ENCODE measurements at places on chromosomes 16 and 17.

- no peak for DNase-seq
These were observed 1.9 kb downstream of the NECAB2 start for GRCh38 chr16:83969771-83970429.

GRCh38 chr17:73293480-73293911, 18.3 kb downstream of the CDC42EP4 start:
- no peak for DNase-seq

GRCh38 chr16:51114382-51114781, 36.7 kb downstream of the SALL1 start:
- no peak for DNase-seq

DNA sequence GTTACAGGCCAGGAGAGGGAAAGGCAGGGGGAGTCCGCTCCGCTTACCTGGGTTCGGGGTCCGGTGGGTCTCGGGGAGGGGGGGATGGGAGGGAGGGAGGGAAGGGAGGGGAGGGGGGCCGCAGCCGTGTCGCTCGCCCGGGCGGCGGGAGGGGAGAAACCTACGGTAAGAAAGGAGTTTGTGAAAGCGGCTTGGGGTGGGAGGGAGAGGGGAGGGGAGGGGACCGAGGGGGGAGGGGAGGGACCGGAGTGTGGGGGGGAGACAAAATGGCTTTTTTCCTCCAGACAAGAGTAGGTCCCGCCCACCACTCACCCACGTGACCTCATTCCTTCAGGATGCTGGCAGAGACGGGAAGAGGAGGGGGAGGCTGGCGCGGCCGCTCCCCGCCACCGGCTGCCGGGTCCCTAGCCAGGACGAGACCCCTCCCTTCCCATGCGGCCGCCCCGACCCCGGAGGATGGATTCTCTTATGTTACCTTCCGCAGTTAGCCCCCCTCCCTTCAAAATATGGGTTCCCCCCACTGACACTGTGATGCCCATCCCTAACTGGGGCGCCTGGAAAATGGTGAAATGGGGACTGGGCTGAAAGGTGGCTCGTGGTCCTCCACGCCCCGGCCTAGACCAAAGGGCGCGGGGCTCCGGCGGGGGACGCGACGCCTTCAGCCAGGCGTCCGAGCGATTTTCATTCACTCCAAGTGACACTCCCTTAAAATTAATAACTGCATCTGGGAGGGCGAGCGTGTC, at the start of gene PCGF2:
TSS of gene PCGF2 (minus strand) at position 188 of the 743 bp plus-strand sequence. CDS start 7,934 bp downstream, outside the sequence.
- no peak for DNase-seq

DNA sequence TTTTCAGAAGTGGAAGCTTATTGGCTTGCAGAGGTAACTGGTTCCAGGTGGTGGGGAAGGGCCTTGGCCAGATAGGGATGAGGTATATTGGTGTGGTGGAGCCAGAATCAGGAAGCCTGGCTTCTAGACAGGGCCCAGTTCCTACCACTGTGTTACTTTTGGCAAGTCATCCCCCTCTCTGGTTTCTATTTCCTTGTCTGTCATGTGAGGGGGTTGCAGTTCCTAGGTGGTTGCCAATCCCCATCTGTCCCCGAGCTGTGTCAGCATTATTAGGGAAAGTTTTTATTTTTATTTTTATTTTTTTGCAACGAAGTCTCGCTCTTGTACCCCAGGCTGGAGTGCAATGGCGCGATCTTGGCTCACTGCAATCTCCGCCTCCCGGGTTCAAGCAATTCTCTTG, 3.0 kb downstream of the SMCR8 start:
- no peak for DNase-seq

GRCh38 chr17:75864448-75864871, 9.3 kb upstream of the WBP2 start:
- DNase-seq, result no peak

- DNase-seq, result no peak
These were observed 7.7 kb downstream of the ASIC2 start for GRCh38 chr17:33285413-33285812.

GRCh38 chr17:57782062-57782490, 37.0 kb upstream of the CCDC182 start:
- no peak for DNase-seq

DNA sequence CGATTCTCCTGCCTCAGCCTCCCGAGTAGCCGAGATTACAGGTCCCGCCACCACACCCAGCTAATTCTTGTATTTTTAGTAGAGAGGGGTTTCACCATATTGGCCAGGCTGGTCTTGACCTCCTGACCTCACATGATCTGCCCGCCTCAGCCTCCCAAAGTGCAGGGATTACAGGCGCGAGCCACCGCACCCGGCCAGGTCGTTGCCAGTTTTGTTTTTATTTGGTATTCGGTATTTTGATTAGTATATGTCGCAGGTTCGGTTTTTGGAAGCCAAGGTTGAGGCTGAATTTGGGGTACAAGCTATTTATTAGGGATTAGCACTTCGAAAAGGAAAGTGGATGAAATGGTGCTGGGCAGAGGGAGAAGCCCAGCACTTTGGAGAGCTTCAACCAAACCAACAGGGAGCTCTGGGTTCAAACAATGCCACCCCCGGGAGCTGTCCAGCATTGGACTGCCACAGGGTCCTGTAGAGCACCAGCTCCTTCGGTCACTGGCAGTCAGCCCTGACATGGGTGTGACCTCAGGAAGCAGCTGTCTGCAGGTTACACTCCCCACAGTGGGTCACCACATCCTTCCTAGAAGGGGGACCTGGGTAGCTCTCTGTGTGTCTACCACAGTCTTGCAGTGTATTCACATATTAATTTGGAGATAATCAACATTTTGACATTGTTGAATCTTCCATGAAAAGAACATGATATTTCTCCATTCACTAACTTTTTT, 1.5 kb upstream of the CLEC10A start:
- DNase-seq, result no peak

DNA sequence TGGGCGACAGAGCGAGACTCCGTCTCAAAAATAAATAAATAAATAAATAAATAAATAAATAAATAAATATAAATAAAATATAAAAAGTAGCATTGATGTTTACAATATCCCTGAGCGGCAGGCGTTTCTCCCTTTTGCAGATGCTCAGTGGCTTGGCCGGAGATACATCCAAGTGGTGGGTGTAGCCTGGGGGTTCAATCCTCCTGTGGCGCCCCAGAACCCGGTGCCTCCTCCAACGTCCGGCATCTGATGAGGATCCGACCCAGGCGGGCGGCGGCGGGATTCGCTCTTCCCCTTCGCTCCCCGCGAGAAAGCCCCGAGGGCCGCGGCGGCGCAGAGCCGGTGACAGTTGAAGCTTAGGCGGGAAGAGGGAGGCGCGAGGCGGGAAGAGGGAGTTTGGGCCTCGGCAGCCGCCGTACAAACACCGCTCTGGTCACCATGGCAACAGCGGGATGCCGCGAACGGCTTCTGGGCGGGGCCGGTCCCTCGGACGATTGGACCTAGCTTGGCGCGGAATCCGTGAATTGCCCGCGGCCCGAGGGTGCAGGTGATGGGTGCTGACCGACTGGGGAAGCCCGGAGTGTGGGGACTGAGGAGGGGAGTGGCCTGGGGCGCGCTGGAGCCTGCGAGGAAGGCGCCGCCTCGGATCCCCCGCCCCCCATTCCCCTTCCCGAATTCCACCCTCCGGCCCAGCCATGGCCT, 12.7 kb upstream of the ALDOA start:
- DNase-seq, result peak; percentile 78

DNA sequence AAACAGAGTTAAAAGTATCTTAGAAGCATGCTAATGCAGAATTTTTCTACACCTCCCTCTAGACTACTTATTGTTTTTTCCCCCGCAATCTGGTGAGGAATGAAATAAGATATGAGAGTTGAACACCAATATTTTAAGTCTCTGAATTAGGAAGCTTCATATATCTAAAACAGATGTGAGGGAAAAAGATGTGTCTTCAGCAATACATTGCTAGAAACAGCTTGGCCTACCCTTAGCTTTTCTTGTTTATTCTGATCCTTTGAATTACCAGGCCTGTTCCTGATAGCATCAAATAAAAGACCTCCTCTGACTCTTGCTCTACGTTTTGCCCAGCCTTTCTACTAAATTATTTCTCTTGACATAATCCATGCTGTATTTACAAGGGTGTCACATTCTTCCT, 221.8 kb downstream of the CDH11 start:
- DNase-seq, result no peak

- no peak for DNase-seq
These were observed 25.0 kb downstream of the MRC2 start for GRCh38 chr17:62652251-62653001.

DNA sequence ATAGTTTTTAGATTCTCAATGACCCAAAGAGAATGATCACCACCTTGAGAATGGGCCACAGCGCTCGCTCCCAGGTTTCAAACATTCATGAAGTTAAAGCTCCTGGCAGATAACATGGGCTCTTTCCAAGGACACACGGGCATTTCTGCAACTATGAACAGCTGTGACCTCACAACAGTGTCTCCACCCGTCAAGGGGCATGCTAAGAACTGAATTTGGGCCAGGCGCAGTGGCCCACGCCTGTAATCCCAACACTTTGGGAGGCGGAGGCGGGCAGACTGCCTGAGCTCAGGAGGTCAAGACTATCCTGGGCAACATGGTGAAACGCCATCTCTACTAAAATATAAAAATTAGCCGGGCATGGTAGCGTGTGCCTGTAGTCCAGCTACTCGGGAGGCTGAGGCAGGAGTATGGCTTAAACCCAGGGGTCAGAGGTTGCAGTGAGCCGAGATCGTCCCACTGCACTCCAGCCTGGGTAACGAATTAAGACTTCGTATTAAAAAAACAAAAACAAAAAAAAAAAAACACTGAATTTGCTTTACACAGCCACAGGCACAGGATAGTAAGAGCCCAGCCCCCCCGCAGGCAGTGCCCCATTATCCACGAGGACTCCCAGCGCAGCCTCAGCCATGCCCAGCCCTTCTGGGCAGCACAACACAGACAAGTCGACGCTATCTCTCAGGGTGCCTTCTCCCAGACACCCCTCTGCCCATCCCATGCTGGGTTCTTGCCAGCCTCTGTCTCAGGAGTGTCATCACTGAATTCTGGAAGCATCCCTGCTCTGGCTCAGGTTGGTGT, 7.2 kb downstream of the USP7 start:
- no peak for DNase-seq

GRCh38 chr17:42392692-42393415, 4.6 kb upstream of the STAT3 start:
- no peak for DNase-seq

GRCh38 chr16:22670044-22670536, 143.9 kb upstream of the HS3ST2 start:
- DNase-seq, result no peak

- DNase-seq, result no peak
These were observed 10.5 kb upstream of the NGFR start for GRCh38 chr17:49484588-49484987.

GRCh38 chr17:68356949-68357455, 65.7 kb downstream of the ARSG start:
- no peak for DNase-seq

DNA sequence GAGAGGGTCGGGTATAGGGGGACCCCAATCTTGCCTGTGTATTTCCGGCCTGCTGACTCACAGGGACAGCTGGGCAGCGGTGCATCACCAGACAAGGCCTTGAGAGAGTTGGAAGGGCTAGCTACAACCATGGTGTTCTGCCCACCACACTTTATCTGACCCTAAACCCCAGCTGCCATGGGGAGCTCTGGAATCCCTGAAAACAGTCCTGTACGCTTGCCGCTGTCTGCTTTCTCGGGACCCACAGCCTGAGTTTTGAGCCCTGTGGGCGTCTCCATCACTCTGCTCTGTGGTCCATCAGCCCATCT, 100.4 kb upstream of the GSE1 start:
- no peak for DNase-seq

GRCh38 chr17:37050920-37051319, 102.2 kb downstream of the AATF start:
- no peak for DNase-seq

- no peak for DNase-seq
These were observed 47.1 kb downstream of the TEX2 start for GRCh38 chr17:64216000-64216337.

GRCh38 chr17:15501282-15501681, 33.9 kb upstream of the CDRT4 start:
- DNase-seq, result no peak

DNA sequence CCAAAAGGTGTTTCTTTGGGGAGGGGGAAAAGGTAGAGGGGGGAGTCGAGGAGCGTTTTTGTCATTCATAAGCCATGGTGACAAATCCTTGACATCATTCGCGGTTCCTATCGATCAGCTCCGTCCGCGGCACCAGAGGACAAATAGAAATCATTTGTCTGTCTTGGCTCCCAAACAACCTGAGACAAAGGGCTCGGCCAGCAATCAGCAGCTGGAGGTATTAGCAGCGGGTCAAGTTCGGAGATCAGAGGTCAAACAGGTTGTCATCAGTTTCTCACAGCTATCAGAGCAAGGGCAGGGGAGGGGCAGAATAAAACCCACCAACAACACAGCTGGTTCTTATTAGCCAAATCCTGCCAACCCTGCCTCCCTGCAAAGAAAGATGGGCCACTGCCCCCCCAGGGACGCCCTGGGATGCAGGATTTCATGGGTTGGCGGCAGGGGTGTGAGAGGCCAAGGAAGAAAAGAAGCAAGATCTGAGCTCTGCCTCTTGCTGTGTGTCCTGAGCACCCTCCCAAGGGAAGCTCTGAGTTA, 145.3 kb upstream of the LHX1 start:
- no peak for DNase-seq

DNA sequence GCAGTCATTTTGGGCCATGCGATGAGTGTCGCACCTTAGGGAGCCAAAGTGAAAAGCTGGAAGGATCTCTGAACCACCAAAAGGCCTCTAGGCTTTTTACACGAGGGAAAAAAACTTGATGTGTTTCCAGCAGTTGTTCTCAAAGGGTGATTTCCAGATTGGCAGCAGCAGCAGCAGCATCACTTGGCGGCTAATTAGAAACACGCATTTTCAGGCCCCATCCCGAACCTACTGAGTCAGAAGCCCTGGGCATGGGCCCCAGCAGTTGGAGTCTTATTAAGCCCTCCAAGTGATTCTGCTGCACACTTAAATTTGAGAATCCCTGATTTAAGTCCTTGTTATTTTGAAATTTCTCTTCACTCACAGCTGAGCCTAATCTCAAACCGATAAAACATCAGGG, 25.3 kb upstream of the PYY start:
- DNase-seq, result no peak

DNA sequence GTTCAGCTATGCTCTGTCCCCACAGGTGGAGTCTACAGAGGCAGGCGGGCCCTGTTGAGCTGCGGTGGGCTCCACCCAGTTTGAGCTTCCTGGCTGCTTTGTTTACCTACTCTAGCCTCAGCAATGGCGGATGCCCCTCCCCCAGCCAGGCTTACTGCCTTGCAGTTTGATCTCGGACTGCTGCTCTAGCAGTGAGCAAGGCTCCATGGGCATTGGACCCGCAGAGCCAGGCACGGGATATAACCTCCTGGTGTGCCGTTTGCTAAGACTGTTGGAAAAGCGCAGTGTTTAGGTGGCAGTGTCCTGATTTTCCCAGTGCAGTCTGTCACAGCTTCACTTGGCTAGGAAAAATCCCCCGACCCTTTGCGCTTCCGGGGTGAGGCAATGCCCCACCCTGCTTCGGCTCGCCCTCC, 89.1 kb downstream of the BCAS3 start:
- no peak for DNase-seq

DNA sequence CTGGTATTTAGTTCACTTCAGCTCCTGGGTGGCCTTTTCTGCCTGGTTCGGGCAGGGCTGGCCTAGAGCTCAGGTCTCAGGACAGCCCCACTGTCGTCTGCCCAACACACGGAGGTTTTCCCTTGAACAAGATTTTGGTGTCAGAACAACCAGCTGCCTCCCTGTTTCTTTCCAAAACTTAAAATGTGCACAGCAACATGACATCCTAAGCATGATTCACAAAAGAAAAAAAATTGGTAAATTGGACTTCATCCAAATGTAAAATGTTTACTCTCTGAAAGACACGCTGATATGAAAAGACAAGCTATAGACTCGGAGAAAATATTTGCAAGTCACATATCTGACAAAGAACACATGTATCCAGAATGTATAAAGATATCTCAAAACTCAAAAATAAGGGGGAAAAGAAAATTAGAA, 197.8 kb upstream of the CHMP6 start:
- no peak for DNase-seq
